ENCODE measurements at places on chromosomes 5 and 9. TPM values are rescaled to one million over a fixed set of nuclear protein-coding genes. Genes with fewer than 3 reads are reported as not detected.

TMC1 gene
- 0.28 TPM for total RNA-seq

ACOT12 gene
- not detected for total RNA-seq

MYORG gene
- 0.89 TPM for total RNA-seq

OXCT1 gene
- 57.0 TPM for total RNA-seq

TICAM2 gene
- 5.0 TPM for total RNA-seq

LRRC19 gene
- total RNA-seq: not detected

CD274 gene
- 22.5 TPM for total RNA-seq

PTPRD gene
- total RNA-seq: 34.7 TPM

SLC25A2 gene
- total RNA-seq: 0.30 TPM

ELOVL7 gene
- not detected for total RNA-seq

NUP155 gene
- total RNA-seq: 39.8 TPM

CCL27 gene
- 0.59 TPM for total RNA-seq

SH3GL2 gene
- not detected for total RNA-seq

IFNA21 gene
- total RNA-seq: not detected

OCLN gene
- 0.59 TPM for total RNA-seq

IL9 gene
- not detected for total RNA-seq

ESM1 gene
- total RNA-seq: 106 TPM

FGD3 gene
- total RNA-seq: not detected

QRFP gene
- not detected for total RNA-seq

NPR2 gene
- total RNA-seq: 30.6 TPM

DBH gene
- not detected for total RNA-seq

FGFR4 gene
- total RNA-seq: 0.59 TPM

TAF11L10 gene
- total RNA-seq: not detected

ORM2 gene
- total RNA-seq: not detected

C5orf52 gene
- total RNA-seq: not detected

TIMD4 gene
- total RNA-seq: not detected

MELK gene
- 3.0 TPM for total RNA-seq

SEMA4D gene
- total RNA-seq: 0.30 TPM

MZB1 gene
- not detected for total RNA-seq

EIF4E1B gene
- not detected for total RNA-seq

ALAD gene
- total RNA-seq: 23.6 TPM
